ENCODE measurements at places on chromosomes 3 and 15. TPM values are rescaled to one million over a fixed set of nuclear protein-coding genes. Genes with fewer than 3 reads are reported as not detected.

The ITGA11 gene
- under 0.01 TPM for total RNA-seq

The CHCHD4 gene
- total RNA-seq, result 34.5 TPM

The CLDN18 gene
- total RNA-seq, result not detected

The CFAP100 gene
- total RNA-seq, result not detected

The ZNF662 gene
- total RNA-seq, result 1.2 TPM

The PYGO1 gene
- 2.8 TPM for total RNA-seq

The TMA7 gene
- total RNA-seq, result 224 TPM

The KNG1 gene
- total RNA-seq, result not detected

The CASR gene
- total RNA-seq, result not detected

The CAMP gene
- 3.1 TPM for total RNA-seq

The GPR149 gene
- total RNA-seq, result not detected

The ATP13A5 gene
- total RNA-seq, result not detected

The MNS1 gene
- not detected for total RNA-seq

The DAZL gene
- not detected for total RNA-seq

The ZNF860 gene
- total RNA-seq, result 3.8 TPM

The ZIC4 gene
- not detected for total RNA-seq

The TNIK gene
- total RNA-seq, result 7.8 TPM

The RARRES1 gene
- not detected for total RNA-seq

The SCG3 gene
- total RNA-seq, result not detected
